ENCODE measurements at places on chromosomes 5 and 9.

- no peak for DNase-seq
Observed at GRCh38 chr5:80565330-80565729, 4.8 kb downstream of the ANKRD34B start.

- DNase-seq, result no peak
Observed at GRCh38 chr9:81559197-81559596, 130.2 kb downstream of the TLE1 start.

GRCh38 chr5:78050888-78051287 lies 243.6 kb downstream of the AP3B1 start:
- no peak for DNase-seq

- no peak for DNase-seq
Observed at GRCh38 chr9:90009447-90009846, 404.6 kb downstream of the GADD45G start.

DNA sequence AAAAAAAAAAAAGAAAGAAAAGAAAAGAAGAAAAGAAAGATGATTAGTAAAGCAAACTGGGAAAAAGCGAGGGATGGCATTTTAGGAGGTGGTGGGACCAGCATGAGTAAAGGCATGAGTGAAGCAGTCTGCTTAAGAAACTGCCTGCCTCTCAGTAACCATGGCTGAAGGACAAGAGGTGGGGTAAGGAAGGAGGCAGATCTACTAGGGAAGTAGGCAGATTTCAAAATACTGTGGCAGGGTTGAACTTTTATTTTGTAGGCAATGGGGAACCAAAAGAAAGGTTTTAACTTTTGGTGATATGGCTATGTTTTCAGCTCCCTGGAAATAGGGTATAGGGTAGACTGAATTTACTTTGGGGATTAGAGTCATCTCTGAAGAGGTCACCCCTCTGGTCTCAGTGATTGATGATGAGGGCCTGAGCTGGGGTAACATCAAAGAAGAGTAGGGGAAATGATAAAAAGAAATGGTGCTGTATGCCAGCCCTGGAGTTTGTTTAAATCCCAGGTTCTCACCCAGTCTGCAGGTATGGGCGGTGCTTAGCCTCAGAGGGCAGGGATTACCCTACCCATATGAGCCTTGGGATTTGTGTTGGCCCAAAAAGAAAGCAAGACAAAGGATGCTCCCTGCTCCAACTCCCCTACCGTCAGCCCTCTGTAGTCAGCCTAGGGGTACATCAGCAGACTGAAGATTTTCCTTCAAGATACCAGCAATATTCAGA lies 316.2 kb downstream of the CWC27 start:
- DNase-seq, result no peak

DNA sequence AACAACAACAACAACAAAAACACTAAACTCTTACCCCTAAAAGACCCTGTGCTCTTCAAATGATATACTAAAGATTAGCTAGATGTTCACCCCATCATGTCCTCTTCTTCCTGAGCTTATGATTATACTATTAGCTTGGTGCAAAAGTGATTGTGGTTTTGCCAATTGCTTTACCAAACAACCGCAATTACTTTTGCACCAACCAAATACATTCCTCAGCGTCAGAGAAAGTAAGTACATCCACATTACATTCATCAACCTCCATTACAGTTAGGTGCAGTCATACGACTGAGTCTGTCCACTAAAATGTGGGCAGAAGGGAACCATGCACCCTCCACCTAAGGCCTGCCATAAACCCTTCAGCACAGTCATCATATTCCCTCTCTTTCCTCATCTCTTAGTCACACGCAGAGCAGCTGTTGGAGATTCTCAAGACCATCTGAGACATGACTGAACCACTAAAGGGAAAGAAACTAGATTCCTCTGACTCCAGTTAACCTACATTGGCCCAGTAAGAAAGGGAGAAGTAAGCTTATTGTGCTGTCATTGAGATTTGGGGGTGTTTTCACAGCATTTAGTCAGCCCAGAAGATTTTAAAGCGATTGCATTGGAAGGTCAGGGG lies 181.6 kb upstream of the TLE4 start:
- no peak for DNase-seq

GRCh38 chr9:5631026-5631425 lies 2.1 kb downstream of the RIC1 start:
- DNase-seq, result no peak

GRCh38 chr5:114898602-114899001 lies 271.1 kb downstream of the TRIM36 start:
- DNase-seq, result no peak

- no peak for DNase-seq
Observed at GRCh38 chr5:140054086-140054689, 11.1 kb upstream of the NRG2 start.

GRCh38 chr9:83959061-83959460 lies 21.0 kb downstream of the HNRNPK start:
- DNase-seq, result no peak

- DNase-seq, result no peak
Observed at GRCh38 chr9:37947977-37948376, 44.0 kb upstream of the SLC25A51 start.

- no peak for DNase-seq
Observed at GRCh38 chr9:87270221-87270847, 227.3 kb upstream of the DAPK1 start.

GRCh38 chr9:107279086-107279485 lies 4.0 kb upstream of the RAD23B start:
- DNase-seq, result no peak

DNA sequence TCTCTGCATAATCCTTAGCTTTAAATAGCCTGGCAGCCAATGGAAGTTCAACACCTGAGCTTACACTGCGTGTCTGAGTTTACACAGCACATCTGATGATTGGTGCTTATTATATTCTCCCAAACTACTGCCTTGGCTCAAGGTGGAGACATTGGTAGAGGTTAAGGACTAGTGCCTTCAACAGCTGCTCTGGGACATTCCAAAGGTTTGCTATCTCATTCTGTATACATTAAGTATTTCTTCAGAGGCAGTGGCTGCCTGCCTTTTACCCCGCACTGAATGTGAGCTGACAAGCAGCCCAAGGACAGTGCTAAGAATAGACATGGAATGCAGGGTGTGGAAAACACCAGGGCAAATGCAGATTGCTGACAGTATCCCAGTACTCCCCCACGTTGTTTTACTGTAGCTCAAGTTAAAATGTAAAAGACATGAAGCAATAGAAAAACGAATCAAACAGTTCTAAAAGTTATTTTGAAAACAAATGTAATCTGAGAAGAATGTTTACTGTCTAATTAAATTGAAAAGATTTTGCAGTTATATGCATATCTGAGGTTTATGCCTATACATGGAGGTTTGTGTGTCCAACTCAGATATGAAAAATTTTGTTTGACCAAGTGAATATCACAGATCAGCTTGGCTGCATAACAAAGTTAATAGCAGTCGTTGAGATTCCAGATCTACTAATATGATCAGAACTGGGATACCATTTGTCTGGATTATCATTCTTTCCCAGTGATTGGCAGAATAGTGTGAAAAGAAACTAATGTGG lies 1.8 kb downstream of the HSPB3 start:
- no peak for DNase-seq

- DNase-seq, result no peak
Observed at GRCh38 chr9:97501972-97502221, 431 bp downstream of the TMOD1 start.

DNA sequence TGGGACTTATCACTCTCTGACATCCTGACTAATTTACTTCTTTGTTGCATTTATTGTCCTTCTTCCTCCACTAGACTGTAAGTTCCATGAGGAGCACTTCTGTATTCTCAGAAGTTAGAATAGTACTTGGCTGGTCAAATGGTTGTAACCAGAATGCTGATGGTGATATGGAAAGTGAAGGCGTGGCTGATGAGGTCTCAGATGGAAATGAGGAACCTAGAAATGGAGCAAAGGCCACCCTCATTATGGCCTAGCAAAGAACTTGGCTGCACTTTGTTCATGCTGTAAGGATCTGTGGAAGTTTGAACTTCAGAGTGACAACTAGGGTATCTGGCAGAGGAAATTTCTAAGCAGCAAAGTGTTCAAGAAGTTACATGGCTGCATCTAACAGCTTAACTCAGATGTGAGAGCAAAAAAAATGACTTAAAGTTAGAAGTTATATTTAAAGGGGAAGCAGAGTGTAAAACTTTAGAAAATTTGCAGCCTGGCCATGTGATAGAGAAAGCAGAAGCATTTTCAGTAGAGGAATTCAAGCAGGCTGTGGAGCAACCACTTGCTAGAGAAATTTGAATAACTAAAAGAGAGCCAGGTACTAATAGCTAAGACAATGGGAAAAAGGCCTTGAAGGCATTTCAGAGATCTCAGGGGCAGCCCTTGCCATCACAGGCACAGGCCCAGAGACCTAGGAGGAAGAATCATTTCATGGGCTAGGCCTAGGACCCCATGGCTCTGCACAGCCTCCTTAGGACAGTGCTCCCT lies 14.9 kb upstream of the SLC22A5 start:
- DNase-seq, result no peak

- DNase-seq, result no peak
Observed at GRCh38 chr5:159174511-159175168, 34.7 kb downstream of the RNF145 start.

GRCh38 chr9:120879446-120879845 lies 2.5 kb upstream of the PHF19 start:
- DNase-seq, result no peak

GRCh38 chr9:85876628-85877027 lies 64.3 kb upstream of the NAA35 start:
- no peak for DNase-seq

DNA sequence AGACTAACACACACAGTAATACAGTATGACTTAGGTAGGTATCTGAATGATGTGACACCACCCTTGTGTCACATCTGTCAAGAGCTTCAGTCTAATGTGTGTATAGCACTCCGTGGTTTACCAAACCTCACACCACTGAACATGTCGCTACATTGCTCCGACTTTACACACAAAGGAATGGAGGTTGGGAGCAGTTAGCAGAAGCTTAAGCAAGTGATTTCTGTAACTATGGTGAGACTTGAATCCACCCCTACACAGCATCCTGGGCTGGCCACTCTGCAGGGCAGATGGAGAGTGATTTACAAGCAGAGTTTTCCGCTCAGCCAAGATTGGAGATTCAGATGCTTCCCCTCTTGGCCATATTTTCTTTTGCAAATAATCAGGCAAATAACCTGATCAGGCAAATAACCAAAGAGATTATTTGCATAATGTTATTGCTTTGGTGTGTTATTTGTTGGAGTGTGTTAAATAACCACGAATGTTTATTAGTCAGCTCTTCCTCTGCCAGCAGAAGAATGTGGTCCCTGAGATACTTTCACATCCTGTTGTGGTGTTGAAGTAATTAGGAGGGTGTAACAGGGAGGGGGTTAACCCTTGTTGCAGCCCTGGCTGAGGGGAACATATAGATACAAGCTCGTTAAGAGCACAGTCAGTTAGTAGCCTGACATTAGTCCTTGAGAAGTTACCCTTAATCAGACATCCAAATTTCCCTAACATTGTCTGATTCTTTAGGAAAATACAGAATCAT lies 92.8 kb downstream of the SNX18 start:
- no peak for DNase-seq

DNA sequence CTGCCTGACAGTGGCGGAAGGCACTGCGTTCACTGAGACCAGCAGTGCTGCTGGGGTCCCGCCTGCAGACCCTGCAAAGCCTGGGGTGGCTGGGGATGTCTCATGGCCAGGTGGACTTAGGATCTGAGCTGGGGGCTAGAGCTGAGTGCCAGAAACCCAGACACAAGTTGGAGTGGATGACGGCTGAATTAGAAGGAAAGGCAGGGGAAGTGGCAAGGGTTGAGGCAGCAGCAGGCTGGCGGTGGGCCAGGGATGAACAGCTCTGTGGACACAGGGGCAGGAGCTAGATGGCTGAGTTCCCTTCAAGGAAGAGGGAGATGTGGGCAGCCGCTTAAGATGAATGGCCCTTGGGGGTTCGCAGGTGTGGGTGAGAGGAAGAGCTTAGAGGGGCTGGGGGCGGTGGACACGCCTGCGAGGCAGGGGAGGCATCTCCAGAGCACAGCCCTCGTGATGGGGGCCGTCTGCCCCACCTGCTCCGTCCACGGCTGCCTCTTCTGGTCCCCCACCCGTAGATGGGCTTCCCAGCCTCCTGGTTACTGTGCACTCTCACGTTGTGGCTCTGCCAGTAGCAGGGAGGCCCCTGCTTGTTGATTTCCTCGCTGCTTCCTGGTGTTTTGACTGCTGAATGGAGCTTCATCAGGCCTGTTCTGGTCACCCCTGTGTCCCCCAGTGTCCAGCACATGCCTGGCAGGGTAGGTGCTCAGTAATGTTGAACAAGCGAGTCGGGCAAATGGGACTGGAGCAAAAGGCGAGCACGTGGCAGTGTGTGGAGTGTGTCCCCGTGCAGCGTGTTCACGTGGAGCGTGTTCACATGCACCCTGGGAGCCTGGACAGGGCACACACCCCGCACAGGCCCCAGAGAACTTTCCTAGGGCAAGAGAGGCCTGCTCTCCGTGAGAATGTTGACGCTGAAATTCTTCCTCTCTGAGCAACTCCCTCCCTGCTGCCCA lies 168.2 kb downstream of the CACNA1B start:
- no peak for DNase-seq

DNA sequence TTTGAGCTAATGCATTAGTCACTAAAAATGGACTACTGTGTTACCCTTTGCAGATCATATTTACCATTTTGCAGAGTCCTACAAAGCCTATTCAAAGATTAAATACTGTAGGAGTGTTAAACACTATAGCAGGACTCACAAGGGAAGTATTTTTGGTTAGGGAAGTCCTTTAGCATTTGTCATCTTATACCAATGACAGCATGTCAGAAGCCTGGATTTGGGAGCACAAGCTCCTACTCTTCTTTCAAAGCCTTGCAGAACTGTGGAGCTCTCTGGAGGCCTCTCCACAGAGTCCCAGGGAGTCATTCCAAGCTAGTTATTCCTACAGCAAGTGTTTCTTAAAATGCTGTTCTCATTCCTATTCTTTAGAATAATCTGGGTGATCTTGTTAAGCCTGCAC lies 288.8 kb downstream of the PIK3R1 start:
- no peak for DNase-seq

- no peak for DNase-seq
Observed at GRCh38 chr9:134344068-134344799, 18.0 kb downstream of the RXRA start.

DNA sequence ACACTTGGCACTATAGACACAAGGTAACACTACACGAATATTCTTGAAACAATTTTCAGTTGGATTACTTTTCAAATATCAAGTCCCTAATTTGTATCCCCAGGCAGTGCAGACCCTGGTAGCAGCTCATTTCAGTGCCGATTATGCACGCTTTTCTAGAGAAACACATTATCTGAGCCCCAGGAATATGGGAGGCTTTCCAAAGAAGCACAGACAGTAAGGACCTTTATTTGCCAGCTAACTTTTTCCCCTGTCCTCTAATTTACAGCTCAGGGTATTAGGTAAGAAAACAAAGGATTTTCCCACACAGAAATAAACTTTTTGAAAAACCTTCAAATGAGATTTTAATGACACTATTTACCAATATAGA lies 852.3 kb upstream of the DMAC1 start:
- no peak for DNase-seq

- no peak for DNase-seq
Observed at GRCh38 chr5:177508221-177508611, 1.4 kb downstream of the DOK3 start.

- DNase-seq, result no peak
Observed at GRCh38 chr9:115234094-115234493, 116.1 kb upstream of the TNC start.

Measured in amygdala (tissue), 56 donors.